ENCODE measurements at places on chromosomes 2 and 18.

- DNase-seq = peak; percentile 78
Observed at GRCh38 chr2:100260712-100261620, 61.3 kb downstream of the LONRF2 start.

DNA sequence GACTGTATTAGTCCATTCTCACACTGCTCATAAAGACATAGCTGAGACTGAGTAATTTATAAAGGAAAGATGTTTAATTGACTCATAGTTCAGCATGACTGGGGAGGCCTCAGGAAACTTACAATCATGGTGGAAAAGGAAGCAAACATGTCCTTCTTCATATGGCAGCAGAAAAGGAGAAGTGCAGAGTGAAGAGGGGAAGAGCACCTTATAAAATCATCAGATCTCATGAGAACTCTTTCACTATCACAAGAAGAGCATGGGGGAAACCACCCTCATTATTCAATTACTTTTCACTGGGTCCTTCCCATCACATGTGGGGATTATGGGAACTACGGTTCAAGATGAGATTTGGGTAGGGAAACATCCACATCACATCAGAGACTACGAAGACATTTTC, 43.0 kb upstream of the CAVIN2 start:
- no peak for DNase-seq

DNA sequence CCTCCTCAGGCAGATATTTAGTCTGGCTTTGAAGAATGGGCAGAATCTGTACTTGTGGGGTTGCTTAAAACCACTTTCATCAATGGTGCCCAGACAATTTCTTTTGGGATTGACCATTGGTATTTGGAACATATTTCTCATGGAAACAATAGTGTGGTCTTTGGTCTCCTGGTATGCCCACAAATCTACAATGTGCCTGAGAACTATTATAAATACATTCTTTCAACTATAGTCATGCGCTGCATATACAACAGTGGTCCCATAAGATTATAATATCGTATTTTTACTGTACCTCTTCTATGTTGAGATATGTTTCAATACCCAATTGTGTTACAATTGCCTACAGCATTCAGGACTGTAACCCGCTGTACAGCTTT, 34.8 kb upstream of the PPP4R1 start:
- no peak for DNase-seq

DNA sequence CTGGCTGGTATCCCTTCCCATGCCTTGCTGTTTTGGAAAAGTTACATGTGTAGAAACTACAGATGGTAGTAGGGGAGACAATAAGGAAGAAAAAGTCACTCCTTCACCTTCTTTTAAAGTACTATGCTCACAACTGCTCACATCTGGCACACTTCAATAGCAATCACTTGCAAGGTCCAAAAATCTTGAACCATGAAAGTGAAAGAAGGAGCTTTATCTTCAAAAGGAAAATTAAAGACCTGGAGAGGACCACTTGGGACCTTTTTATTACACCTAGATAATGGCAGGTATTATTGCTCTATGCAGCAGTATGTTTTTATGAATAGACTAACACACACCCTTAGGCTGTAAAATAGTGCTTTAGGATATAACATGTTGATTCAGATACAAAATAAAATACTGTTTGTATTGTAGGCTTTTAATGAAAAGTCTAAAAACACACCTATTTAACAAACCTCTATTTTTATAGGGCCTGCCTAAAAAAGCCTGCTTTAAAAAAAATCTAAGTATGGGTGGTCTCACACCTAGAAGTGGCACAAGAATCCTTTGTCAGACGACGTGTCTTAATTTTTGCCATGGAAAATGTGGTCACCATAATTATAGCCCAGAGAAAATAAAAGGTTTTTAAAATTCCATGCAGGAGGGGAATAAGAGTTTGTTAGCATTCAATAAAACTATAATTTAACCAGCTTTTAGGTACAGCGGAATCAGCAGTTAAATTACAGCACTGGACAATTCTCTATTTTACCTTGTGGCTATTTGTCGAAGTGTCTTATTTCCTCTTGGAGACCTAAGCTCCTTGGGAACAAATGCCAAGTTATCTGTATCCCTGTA, 124.0 kb downstream of the BCL2 start:
- no peak for DNase-seq

- no peak for DNase-seq
Observed at GRCh38 chr2:223936862-223937326, 8.2 kb downstream of the WDFY1 start.
